ENCODE measurements at places on chromosomes 16 and 17.

DNA sequence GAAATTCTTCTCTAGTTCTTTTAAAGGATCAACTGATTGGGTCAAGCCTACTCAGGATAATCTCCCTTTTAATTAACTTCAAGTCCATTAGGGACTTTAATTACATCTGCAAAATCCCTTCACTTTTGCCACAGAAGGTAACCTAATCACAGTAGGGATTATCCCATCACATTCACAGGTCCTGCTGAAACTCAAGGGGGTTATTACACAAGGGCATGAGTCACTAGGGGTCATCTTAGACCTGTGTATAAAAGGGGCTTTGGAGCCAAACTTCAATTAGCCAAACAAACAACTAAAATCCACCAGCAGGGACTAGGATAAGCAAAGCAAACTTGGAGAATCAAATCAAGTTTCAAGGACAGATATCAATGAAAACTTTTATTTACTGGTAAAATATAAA lies 19.4 kb downstream of the CIAPIN1 start:
- DNase-seq, result no peak
- no peak overlapping the region for H3K27ac ChIP-seq
- no peak overlapping the region for H3K4me3 ChIP-seq
- H3K36me3 ChIP-seq, result peaks cover 65% of the 10 kb centered on the region

DNA sequence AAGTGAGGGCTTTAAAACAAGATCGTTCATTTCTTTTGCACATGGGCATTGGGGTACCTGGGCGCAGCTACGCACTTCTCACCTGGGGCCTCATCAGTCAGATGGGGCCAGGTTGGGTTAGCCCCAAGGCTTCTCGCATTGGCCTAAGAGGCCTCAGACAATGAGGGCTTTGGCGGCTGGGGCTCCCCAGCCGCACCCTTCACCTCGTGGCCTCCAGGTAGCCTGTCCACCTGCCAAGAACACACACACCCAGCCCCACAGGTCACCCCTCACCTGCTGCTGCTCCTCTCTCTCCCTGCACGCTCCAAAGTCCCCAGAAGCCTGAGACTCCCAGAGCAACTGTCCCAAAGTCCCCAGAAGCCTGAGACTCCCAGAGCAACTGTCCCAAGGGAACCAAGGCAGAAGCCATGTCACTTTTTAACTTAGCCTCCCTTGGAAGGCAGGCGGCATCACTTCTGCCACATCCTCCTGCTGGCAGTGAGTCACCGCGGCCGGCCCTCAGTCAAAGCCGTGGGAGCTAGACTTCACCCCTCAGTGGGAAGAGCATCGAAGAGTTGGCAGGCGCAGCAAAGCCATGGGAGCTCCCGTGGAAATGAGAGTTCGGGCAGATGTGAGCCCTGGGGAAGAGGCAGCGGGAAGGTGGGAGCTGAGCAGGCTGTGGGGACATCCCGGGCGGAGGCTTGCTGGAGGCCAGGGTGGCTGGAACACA lies 78.9 kb upstream of the PLCG2 start:
- peaks cover 25% of the 10 kb centered on the region for H3K4me1 ChIP-seq
- H3K27me3 ChIP-seq, result no peaks in the 10 kb centered on the region
- no peak overlapping the region for H3K4me3 ChIP-seq
- H3K36me3 ChIP-seq, result peaks cover 80% of the 10 kb centered on the region
- no peak overlapping the region for H3K27ac ChIP-seq

DNA sequence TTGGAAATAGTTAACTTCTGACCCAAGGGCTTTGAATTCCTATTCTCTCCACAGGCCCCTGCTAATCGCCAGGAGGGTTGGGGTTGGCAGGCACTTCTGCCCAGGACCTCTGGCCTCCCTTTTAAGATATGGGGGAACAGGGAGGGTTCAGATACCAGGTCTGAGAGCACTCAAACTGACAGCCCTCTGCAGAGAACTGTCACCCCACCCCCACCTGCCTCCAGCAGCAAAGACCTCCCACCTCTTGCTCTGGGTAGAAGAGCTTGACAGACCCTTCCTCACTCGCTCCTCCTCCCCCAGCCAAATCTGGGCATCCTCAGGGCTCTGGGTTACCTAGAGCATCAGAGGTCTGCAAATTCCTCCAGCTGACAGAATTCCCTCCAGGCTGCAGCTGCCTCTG lies 11.6 kb downstream of the CDH3 start:
- peaks cover 8% of the 10 kb centered on the region for H3K27me3 ChIP-seq
- no peaks in the 10 kb centered on the region for H3K36me3 ChIP-seq
- no peak for DNase-seq
- H3K4me3 ChIP-seq, result no peak overlapping the region
- peaks cover 17% of the 10 kb centered on the region for H3K4me1 ChIP-seq

- H3K27me3 ChIP-seq, result no peaks in the 10 kb centered on the region
- no peaks in the 10 kb centered on the region for H3K36me3 ChIP-seq
- DNase-seq, result no peak
- no peak overlapping the region for H3K27ac ChIP-seq
- H3K4me3 ChIP-seq, result no peak overlapping the region
Measured at GRCh38 chr17:27530764-27531391, 74.6 kb downstream of the KSR1 start.

GRCh38 chr17:50683434-50684287 lies 24.1 kb downstream of the ANKRD40 start:
- H3K27ac ChIP-seq, result no peak overlapping the region
- no peak for DNase-seq
- no peak overlapping the region for H3K4me3 ChIP-seq

Measured in suprapubic skin (tissue), 4 donors.